Right atrium auricular region (tissue), 2 donors: ENCODE measurements at places on chromosomes 1 and 21. TPM values are rescaled to one million over a fixed set of nuclear protein-coding genes. Genes with fewer than 3 reads are reported as not detected.

Gene RCAN1
- total RNA-seq: 26.1 TPM

Gene SH2D2A
- total RNA-seq: 0.98 TPM

Gene PRAMEF33
- not detected for total RNA-seq

Gene AMY2A
- 1.7 TPM for total RNA-seq

- H3K4me3 ChIP-seq: no peak overlapping the region
- H3K4me1 ChIP-seq: no peaks in the 10 kb centered on the region
- DNase-seq: no peak
- H3K36me3 ChIP-seq: no peaks in the 10 kb centered on the region
These were observed 43.0 kb downstream of the ATP6V1G3 start for GRCh38 chr1:198497326-198498102.

GRCh38 chr1:14606632-14607031, 8.1 kb downstream of the KAZN start:
- no peaks in the 10 kb centered on the region for H3K36me3 ChIP-seq
- H3K27me3 ChIP-seq: no peaks in the 10 kb centered on the region
- H3K4me1 ChIP-seq: no peaks in the 10 kb centered on the region
- DNase-seq: no peak

GRCh38 chr1:107936498-107937481, 28.2 kb downstream of the VAV3 start:
- peak; percentile 64 for DNase-seq
- H3K4me1 ChIP-seq: no peaks in the 10 kb centered on the region
- H3K36me3 ChIP-seq: no peaks in the 10 kb centered on the region
- no peak overlapping the region for H3K4me3 ChIP-seq

DNA sequence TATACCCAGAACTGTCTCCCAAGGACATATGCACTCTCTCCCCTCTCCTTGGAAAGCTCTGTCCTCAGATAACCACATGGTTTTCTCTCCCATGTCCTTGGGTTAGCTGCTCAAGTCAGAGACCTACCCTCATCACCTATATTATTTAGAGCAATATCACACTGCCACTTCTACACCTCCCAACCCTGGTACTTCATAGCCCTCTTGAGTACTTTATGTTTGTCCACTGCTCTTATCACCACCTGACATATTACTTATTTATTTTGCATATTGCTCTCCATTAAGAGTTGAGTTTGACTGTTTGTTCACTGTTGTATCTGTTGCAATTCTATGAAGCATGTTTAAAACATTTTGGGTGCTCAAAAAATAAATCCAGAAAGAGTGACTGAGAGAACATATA, 126.3 kb upstream of the ATP1B1 start:
- no peak for DNase-seq
- H3K4me1 ChIP-seq: no peaks in the 10 kb centered on the region
- H3K4me3 ChIP-seq: no peak overlapping the region
- H3K27ac ChIP-seq: no peak overlapping the region
- no peaks in the 10 kb centered on the region for H3K27me3 ChIP-seq
- no peaks in the 10 kb centered on the region for H3K36me3 ChIP-seq

DNA sequence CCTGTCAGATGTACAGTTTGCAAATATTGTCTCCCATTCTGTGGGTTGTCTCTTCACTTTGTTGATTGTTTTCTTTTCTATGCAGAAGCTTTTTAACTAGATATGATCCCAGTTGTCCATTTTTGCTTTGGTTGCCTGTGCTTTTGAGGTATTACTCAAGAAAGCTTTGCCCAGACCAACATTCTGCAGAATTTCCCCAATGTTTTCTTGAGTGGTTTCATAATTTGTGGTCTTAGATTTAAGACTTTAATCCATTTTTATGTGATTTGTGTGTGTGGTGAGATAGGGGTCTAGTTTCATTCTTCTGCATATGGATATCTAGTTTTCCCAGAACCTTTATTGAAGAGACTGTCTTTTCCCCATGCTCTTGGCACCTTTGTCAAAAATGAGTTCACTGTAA, 116.9 kb downstream of the DUSP10 start:
- H3K36me3 ChIP-seq: no peaks in the 10 kb centered on the region
- DNase-seq: no peak
- H3K4me1 ChIP-seq: no peaks in the 10 kb centered on the region
- H3K27me3 ChIP-seq: no peaks in the 10 kb centered on the region

- no peaks in the 10 kb centered on the region for H3K4me1 ChIP-seq
- peaks cover 69% of the 10 kb centered on the region for H3K36me3 ChIP-seq
- no peak for DNase-seq
- H3K27ac ChIP-seq: no peak overlapping the region
- no peak overlapping the region for H3K4me3 ChIP-seq
- H3K27me3 ChIP-seq: no peaks in the 10 kb centered on the region
These were observed 10.3 kb downstream of the LDLRAD2 start for GRCh38 chr1:21822349-21822748.

DNA sequence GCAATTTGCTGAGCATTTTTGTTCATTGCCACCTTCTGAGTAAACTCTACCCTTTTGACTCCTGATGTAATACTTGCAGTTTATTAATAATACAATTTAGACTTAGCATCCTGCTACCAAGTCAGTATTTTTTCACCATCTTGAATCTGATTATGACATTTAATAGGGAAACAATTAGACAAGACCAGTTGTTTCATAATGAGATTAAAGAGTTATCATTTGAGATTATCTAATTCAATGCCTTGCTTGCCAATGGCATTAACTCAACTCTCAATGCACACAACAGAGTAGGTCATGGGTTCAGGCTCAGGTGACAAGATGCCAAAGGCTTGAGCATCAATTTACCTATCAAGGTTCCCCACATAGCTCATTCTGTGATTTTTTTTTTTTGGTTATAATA, 488.4 kb downstream of the DISC1 start:
- DNase-seq: no peak
- no peak overlapping the region for H3K27ac ChIP-seq
- H3K4me3 ChIP-seq: no peak overlapping the region
- H3K36me3 ChIP-seq: no peaks in the 10 kb centered on the region
- no peaks in the 10 kb centered on the region for H3K27me3 ChIP-seq

DNA sequence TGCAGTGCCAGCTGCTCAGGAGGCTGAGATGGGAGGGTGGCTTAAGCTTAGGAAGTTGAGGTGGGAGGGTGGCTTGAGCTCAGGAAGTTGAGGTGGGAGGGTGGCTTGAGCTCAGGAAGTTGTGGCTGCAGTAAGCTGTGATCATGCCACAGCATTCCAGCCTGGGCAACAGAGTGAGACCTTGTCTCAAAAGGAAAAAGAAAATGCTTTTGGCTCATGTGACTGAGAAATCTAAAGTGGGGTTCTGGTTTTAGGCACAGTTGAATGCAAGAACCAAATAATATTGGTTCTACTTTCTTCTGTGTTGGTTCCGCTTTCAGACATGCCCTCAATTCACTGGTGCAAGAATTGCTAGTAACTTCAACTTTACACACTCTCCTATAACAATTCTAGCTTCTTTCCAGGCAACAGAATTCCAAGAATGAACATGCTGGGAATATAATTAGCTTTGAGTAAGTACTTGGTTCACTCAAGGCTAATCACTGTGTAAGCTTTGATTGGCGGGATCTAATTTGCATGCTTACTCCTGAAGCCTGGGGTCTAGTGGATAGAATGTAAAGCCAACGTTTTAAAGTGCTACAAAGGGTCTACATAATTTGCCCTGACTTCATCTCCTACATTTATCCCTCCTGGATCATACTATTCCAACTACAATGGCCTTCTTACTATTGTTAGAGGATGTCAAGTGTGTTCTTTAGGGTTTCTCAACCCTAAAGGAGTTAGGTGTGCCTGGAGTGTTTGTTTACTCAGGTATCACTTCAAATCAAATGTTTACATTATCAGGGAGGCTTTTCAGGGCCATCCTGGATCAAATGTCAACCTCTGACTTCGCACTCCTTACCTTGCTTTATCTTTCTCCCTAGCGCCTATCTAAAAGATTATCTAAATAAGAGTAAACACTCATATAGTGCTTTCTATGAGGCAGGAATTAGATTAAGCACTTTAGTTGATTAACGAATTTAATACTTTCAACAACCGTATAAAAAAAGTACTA, 115.1 kb downstream of the SLC16A1 start:
- H3K27ac ChIP-seq: no peak overlapping the region
- no peaks in the 10 kb centered on the region for H3K4me1 ChIP-seq
- no peaks in the 10 kb centered on the region for H3K36me3 ChIP-seq
- H3K27me3 ChIP-seq: no peaks in the 10 kb centered on the region

GRCh38 chr1:169367096-169367685, 406 bp downstream of the NME7 start:
- H3K36me3 ChIP-seq: peaks cover 8% of the 10 kb centered on the region
- no peak for DNase-seq
- H3K4me1 ChIP-seq: peaks cover 13% of the 10 kb centered on the region
- H3K27ac ChIP-seq: peak overlapping the region; percentile 80

DNA sequence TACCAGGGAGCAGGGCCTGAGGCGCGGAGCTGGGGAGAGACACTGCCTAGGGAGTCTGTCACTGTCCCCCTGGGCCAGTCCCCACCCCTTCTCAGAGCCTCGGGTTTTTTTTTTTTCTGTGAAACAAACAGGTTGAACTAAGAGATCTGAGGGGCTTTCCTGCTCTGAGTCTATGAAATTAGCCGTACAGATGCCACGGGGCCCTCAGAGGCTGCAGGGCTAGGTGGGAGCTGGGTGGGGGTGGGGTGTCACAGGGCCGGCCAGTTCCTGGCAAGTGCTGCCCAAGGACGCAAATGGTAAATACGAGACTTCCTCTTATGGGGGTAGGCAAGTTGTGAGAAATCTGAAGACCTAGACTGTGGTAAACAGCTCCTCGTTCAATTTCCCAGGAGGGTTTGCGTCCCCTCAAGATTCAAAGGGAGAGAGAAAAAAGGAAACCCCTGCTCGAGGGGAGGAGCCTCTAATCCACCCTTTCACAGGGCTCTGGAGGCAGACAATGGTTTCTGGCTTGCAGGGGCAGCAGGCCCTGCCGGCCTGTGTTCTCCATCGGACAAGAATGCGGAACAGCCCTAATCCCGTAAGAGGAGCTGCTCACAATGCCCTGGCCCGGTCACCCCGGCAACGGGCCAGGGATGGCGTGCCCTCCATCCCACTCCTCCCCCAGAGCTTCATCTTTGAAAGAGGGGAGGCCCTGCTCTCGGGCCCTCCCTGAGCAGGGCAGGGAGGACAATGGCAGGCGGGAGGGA, 7.8 kb downstream of the NUAK2 start:
- H3K27ac ChIP-seq: peak overlapping the region; percentile 82
- H3K27me3 ChIP-seq: no peaks in the 10 kb centered on the region
- H3K36me3 ChIP-seq: no peaks in the 10 kb centered on the region
- H3K4me3 ChIP-seq: peak overlapping the region; percentile 21
- peaks cover 50% of the 10 kb centered on the region for H3K4me1 ChIP-seq

- H3K36me3 ChIP-seq: no peaks in the 10 kb centered on the region
- no peaks in the 10 kb centered on the region for H3K4me1 ChIP-seq
- no peaks in the 10 kb centered on the region for H3K27me3 ChIP-seq
- no peak overlapping the region for H3K27ac ChIP-seq
These were observed 49.1 kb upstream of the DMRTB1 start for GRCh38 chr1:53410100-53410541.

DNA sequence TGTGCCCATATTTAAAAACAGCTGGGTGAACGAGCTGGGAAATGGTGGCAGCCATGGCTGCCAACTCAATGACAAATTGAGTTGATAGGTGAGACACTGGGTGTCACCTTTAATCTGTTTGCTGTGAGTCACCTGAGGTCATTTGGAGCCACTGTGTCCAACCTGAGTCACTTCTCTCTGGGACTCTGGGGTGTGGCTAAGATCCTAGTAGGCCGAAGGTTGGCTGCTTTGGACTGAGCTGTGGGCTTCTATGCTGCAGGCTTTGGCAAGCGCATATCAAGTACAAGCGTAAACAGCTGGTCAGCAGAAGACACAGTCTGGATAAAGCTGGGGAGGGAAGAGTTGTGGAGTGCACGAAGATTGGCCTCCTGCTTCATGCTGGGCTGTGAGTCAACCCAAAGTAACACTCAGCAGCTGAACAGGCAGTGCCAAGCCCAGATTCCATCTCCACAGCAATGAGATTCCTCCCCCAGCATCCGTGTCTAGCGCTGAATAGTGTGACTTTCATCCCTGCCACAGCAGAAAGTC, 24.0 kb downstream of the TEX35 start:
- peaks cover 37% of the 10 kb centered on the region for H3K4me1 ChIP-seq
- peak overlapping the region; percentile 60 for H3K27ac ChIP-seq
- H3K4me3 ChIP-seq: no peak overlapping the region
- H3K36me3 ChIP-seq: no peaks in the 10 kb centered on the region
- H3K27me3 ChIP-seq: no peaks in the 10 kb centered on the region

GRCh38 chr1:38063616-38064015, 17.0 kb upstream of the POU3F1 start:
- no peaks in the 10 kb centered on the region for H3K27me3 ChIP-seq
- no peak for DNase-seq
- H3K27ac ChIP-seq: no peak overlapping the region
- H3K4me1 ChIP-seq: no peaks in the 10 kb centered on the region
- no peaks in the 10 kb centered on the region for H3K36me3 ChIP-seq
- no peak overlapping the region for H3K4me3 ChIP-seq

- DNase-seq: no peak
- no peak overlapping the region for H3K27ac ChIP-seq
- no peaks in the 10 kb centered on the region for H3K4me1 ChIP-seq
- H3K36me3 ChIP-seq: no peaks in the 10 kb centered on the region
These were observed 5.9 kb downstream of the NIPAL3 start for GRCh38 chr1:24421502-24421901.

DNA sequence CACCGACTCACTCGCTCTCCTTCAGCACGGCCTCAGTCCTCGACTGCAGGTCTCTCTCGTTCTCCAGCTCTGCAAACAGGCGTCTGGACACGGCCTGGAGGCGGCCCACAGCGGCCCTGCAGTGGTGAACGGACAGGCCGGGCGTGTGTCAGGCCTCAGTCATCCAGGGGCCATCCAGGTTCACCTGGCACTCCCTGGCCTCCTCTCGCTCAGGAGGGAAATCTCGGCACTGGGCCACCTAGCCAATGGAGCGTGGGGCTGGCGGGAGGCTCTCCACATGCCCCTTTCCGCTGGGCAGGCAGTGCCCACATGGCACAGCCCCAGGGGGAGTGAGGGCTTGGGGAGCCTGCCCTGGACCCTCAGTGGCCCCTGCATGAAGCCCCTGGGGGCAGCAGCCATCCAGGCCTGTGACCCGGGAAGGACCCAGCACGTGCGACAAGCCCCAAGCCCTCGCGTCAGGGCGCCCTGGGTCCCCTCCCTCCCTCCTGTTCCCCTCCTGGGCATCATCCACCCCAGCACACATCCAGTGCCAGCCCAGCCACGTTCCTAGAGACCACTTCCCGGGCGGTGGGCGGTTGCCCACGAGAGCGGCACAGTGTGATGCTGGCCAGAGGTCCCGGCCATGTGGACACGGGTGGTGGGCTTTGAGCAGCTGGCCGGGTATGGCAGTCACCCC, 18.1 kb downstream of the CFAP74 start:
- no peak overlapping the region for H3K27ac ChIP-seq
- DNase-seq: no peak
- H3K36me3 ChIP-seq: no peaks in the 10 kb centered on the region
- no peaks in the 10 kb centered on the region for H3K27me3 ChIP-seq

DNA sequence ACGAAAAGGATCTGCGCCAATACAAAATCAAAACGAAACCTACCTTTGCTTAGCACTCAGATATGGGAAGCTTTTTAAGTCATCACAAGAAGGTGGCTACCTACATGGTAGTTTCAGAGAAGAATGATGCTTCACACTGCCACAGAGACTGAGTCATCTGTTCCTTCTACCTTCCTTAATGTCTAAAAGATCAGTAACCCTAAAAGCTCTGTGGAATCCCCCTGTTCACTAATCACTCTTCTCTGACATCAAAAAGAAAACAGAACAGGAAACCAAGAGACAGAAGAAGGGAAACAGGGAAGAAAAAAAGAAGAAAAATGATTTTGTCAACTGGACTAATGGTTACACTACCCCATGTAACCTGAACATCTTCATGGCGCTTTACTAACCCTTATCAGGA, 177.2 kb downstream of the SMYD3 start:
- no peak overlapping the region for H3K27ac ChIP-seq
- H3K4me1 ChIP-seq: no peaks in the 10 kb centered on the region
- no peaks in the 10 kb centered on the region for H3K36me3 ChIP-seq
- H3K27me3 ChIP-seq: no peaks in the 10 kb centered on the region
